ENCODE measurements at places on chromosomes 2 and 18.

- DNase-seq = no peak
Measured at GRCh38 chr2:108634011-108634410, 85.3 kb upstream of the RANBP2 start.

DNA sequence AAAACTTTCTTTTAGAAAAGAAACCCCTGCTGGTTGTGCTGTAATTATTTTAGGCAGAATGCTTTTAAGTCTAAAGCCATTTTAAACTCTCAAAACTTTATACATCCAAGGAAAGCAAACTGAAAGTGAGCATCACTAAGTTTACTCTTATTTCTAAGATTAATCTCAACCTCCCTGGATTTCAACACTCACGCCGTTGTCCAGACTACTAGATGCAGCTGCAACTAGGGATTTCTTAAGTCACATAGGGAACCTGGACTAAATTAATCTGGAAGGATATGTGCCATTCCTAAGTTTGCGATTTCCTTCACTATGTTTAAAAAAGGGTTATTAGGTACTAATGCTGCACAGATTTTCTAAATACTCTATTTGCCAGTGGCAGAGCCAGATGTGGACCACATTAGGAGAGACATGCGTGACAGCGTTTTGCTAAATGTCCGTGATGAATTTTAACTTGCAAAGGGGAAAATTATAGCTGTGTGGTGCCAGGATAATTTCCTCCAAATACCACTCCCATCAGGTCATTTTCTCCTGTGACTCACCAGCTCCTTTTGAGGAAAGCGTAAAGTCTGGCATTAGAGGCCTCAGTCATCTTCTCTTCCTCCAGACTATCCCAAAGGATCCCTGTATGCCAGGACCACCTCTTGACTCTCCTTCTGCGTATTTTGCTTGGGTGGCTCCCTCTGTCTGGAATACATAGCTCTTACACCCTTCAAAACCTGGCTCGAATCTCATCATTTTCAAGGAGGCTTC is 143.7 kb downstream of the ATL2 start:
- DNase-seq = peak; percentile 94

- peak; percentile 74 for DNase-seq
Measured at GRCh38 chr18:35028536-35028935, 12.7 kb upstream of the MAPRE2 start.

GRCh38 chr2:168469281-168469988 is 13.4 kb downstream of the CERS6 start:
- no peak for DNase-seq

DNA sequence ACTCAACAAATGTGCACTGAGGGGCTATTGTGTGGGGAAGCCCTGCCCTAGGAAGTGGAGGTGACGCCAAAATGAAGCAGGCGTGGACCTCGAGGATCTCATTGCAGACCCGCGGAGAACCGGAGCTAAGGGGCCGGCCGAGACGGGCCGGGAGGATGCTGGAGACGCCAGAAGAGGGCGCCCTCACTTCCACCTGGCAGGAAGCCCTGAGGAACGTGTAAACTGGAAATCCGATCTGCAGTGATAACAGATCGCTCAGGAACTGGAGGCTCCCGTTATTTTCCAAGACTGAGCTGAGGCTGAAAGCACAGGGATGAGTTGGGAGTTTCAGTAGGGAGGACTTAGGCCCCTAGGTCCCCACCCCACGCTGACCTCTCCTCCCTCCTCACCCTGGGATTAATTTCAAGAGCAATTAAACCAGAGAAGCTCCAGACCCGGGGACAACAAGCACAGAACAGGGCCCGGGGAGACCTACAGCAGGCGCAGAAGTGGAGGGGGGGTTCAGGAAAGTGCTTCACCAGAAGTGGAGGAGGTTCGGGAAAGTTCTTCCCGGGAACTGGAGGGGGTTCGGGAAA is 7.7 kb upstream of the COL6A3 start:
- DNase-seq = peak; percentile 90

- DNase-seq = no peak
Measured at GRCh38 chr2:62143696-62144095, 52.2 kb upstream of the B3GNT2 start.

GRCh38 chr2:8927510-8928455 is 75.7 kb downstream of the MBOAT2 start:
- no peak for DNase-seq

DNA sequence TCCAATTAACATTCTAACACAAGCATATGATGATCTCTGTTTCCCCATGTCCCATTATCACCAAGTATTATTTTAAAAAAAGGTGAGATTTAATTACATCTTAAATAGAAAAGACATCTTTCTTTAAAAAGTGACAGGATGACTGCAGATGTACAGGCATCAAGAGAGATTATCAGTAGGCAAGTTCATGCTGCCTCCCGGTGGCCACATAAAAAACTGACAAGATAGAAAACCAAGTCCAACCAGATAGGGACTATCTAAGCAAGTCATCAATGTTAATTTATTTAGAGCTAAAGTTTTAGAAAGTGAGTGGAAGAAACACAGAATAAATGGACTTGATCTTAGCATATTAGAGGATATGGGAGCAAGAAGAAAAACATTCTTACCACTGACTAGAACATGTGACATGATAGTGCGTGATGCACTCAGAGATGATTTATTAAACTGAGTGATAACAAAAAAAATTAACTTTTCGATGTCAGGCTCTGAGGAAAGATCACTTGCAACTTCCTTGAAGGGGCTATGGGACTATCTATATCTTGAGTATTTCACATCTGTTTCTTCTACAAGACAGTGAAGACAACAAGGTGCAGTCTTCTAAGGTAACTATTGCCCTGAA is 5.4 kb upstream of the TDRD15 start:
- DNase-seq = peak; percentile 26

GRCh38 chr18:50775726-50776125 is 44.1 kb downstream of the MRO start:
- DNase-seq = no peak

DNA sequence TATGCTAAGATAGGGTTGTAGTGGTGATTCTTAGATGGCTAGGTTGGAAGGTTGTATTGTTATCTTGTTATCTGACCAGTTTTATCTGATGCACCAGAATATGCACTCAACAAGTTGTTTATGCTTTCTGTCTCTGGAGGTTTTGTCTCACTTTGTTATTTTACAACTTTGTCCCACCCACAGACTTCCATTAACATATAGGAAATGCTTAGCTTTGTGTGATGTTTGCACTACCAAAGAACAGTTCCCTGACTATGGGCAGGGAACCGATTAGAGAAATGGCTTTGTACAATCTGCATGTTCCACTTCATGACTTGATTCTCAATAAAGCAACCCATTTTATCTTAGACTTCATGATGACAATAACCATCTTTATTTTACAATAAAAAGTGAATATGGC is 160.6 kb upstream of the CDH20 start:
- no peak for DNase-seq

DNA sequence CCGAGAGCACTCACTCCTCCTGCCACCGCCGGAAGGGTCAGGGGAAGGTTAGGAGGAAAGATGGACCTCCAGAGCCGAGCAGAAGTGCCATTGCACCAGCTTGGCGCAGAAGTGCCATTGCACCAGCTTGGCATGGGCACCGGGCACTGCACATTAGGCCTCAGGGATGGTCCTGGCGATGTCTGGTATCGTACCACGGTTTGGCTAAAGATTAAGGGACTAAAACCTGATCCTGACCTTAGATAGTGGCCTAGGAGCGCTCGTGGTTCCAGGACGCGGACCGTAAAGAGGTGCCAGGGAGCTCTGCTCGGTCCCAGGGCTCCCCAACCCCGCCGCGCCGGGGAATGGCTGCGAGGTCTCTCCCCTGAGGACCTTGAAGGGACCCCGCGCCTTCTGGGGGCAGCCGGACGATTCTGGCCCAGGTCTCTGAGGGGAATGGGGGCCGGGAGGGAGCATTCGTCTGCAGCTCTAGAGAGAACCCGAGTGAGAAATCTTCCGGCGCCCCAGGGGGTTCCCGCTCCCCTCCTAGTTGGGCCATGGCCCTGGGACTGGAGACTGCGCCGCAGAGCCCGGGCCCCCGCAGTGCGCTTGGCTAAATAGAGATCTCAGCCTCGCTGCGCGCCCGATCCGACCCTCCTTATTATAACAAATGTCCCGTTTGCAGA is 1.8 kb downstream of the PAX8 start:
- no peak for DNase-seq

DNA sequence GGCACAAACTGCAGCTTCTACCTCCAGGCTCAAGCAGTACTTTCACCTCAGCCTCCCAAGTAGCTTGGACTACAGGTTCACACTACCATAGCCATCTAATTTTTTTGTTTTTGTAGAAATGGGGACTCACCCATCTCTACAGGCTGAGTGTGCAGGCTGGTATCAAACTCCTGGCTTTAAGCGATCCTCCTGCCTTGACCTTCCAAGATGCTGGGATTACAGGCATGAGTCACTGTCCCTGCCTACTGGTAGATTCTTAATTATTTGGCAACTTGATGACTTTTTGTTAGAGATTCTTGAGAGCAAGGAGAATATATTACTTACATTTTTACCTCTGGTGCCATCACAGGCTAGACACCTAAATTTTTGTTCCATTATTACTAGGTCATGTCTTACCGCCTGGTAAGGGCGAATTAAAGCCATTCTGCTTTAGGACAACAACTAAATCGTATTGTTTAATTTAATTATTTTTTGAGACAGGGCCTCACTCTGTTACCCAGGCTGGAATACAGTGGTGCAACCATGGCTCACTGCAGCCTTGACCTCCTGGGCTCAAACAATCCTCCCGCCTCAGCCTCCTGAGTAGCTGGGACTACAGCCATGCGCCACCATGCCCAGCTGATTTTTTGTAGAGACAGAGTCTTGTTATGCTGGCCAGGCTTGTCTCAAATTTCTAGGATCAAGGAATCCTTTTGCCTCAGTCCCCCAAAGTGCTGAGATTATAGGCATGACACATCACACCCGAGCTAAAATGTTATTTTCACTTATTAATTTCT is 15.7 kb downstream of the DYNC1I2 start:
- DNase-seq = peak; percentile 71

- peak; percentile 72 for DNase-seq
Measured at GRCh38 chr2:122236152-122236874, 480.9 kb downstream of the TSN start.

DNA sequence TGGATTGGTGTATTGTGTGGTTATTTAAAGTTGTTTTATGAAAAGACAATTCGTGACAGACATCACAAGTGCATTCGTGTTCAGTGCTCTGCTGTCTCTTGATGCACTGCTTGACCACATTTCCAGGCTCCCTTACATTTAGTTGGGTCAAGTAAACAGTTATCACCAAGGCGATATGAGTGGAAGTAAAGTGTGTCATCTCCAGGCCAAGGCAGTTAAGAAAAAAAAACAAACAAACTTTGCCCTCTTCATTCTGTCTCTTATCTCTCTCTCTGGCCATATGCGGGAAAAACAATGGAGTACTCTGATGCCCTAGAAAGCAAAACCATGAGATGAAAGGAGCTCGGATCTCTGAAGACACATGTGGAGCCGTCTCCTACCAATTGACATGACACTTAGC is 131.1 kb downstream of the DSEL start:
- peak; percentile 27 for DNase-seq

DNA sequence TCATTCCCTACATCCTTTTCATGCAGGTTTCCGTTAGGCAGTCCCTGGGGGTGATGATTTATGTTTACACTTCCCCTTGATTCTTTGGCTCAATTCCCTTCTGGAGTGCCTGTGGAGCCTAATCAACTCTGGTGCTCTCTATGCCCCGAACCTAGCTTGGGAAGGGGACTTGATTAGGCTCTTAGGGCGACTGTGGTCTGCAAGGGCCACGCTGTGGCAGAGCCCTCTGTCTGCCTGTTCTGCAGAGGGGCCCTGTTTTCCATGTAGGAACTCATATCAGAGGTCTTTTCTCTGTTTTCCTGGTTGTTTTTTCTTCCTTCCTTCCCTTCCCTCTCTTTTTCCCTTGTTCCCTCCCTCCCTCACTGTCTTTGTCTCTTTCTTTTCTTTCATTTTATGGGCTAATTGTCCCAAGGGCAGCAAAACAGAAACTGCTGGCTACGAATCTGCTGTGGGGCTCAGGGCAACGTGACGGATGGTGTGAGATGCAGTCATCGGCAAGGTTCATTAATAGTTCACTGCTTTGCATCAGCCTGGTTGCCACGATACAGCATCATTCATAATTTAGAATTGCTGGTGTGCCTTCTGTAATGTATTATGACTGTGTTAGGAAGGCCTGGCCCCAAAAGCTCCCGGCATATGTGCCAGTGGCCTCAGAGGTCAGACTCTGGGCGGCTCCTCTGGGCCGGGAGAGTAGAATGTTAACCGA is 134.5 kb downstream of the NAPG start:
- peak; percentile 83 for DNase-seq

DNA sequence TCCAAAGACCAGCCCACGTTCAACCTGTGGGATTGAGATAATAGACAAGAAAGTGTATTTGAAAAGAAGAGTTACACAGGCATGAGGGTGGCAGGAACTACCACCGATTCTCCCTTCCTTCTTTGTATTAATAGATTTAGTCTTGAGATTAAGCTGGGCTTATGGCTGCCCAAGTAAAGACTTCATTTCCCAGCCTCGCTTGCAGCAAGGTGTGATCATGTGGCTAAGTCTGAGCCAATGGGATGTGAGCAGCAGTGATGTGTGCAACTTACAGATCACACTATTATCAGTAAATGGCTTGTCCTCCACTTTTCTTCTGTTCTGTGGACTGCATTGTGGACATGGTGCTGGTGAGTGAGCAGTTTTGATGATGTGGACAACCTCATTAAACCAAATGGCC is 101.7 kb downstream of the POLR1A start:
- DNase-seq = no peak

DNA sequence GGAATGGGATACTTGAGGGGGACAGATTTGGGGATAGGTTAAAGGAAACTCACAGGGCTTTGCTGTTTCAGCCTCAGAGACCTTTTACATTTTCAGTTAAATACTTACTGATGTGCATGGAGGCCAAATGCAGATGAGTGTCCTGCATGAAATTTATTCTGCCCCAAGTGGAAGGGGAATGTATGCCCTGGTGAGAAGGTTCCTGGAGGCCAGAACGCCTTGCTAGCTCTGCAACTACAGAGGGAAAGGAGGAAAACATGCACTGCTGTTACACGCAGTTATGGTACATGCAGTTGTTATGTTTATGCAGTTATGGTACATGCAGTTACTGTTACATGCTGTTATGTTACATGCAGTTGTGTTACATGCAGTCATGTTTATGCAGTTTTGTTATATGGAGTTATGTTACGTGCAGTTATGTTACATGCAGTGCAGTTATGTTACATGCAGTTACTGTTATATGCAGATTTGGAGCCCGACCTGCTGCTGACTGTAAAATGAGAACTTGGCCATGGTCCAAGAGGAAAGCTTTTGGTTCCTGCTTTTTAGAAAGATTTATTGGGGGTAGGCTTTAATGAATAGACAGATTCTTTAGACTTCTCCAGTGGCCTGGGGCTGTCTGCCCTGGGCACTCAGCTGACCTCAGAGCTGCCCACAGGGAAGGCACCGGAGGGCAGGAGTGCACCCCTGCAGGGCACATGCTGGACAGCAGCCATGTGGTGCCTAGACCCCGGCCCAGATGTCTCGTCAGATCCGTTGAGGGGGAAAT is 84.1 kb downstream of the LDLRAD4 start:
- no peak for DNase-seq

DNA sequence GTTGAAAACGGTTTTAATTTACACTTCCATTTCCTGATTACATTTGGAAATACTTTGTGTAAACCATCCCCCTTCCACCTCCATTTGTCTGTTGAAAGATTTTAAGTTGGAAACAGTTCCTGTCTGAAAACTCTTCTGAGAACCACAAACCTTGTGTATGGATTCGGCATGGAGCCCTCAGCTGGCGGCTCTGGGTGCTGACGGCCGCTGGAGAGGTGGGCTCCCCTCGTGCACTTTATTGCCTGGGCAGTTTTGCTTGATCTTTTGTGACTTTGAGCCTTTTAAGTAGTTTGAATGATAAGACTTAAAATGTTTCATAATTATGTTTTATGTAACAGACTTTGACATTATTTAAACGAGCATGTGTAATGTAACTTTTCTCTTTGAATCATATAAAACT is 11.1 kb downstream of the KLF11 start:
- DNase-seq = no peak
